Stimulated activated CD4-positive, alpha-beta T cell treated with anti-CD3 and anti-CD28 coated beads, Interleukin-15, amount 100 ng/mL, for 24 hours (primary cell): ENCODE measurements at places on chromosomes 16 and 17.

DNA sequence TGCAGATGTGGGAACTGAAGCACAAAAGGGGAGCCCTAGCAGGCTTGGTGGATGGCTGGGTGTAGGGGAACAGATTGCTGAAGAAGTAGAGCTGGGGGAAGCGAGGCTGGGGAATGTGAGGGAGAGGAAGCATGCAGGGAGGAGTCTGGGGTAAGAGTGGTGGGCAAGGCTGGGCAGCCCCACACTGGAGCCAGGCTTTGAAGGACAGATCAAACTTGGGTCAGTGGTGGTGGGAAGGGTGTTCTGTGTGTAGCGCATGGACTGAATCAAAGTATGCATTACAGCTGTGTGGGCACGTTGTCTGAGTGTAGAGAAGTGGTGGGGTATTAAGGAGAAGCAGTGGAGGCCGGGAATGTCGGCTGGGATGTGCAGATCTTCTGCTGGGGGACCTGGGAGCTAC, 116.0 kb downstream of the CYLD start:
- no peak for DNase-seq

DNA sequence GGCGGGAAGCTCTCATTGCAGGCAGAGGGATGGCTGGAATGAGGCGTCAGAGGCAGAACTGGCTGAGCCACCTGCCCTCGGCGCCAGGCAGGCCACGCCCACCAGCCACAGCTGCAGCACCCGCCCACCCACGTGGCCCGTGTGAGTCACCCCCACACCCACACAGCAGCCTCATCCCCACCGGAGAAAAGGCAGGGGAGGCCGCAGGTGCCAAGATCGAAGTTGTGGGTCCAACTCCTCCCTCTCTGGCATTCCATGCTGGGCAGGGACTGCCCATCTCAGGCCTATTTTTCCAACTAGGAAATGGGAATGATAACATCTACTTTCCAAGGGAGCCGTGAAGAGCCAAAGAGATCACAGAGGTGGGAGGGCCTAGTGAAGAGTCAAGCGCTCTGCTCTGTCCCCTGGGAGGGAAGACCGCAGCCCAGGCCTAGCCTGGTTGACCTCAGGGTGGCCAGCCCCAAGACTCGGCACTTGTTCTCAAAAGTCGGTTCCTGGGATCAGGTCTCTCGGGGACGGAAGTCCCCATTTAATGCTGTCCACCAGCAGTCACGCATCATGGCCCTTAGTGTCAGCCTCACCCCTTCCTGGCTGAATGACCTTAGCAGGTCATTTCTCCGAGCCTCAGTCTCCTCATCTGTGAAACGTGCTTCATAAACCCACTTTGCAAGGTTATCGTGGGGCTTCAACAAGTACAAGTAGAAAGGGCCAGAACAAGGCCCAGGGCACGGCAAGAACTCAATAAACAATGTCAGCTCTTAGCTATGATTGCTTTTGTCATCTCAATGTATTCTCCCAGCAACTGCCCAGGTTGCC, at the start of gene TRPV3:
TSS of gene TRPV3 (minus strand) at position 45 of the 816 bp plus-strand sequence. CDS start 2,962 bp downstream, outside the sequence.
- peak; percentile 74 for DNase-seq

DNA sequence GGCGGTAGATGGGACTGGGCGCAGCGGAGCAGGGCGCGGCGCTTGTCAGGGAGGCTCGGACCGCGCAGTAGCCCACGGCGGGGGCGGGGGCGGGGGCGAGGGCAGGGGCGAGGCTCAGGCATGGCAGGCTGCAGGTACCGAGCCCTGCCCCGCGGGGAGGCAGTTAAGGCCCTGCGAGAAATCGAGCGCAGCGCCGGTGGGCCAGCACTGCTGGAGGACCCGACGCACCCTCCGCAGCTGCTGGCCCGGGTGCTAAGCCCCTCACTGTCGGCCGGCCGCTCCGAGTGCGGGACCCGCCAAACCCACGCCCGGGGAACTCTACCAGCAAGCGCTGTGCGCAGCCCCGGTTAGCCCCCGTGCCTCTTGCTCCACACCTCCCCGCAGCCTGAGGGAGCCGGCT, 90.2 kb upstream of the RPL38 start:
- no peak for DNase-seq

DNA sequence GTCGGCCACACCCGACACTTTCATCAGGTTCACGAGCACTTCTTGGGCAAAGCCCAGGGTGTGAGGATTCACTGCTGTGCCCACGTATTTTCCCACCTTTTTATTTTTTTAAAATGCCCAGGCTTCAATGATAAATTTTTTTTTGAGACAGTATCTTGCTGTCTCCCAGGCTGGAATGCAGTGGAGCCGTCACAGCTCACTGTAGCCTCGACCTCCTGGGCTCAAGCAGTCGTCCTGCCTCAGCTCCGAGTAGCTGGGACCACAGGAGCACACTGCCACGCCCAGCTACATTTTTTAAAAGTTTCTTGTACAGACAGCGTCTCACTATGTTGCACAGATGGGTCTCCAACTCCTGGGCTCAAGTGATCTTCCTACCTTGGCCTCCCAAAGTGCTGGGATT, 17.8 kb downstream of the UTS2R start:
- no peak for DNase-seq

- DNase-seq = no peak
Measured at GRCh38 chr17:75571197-75571884, 16.3 kb upstream of the MYO15B start.

- no peak for DNase-seq
Measured at GRCh38 chr16:72783716-72784318, 264.1 kb downstream of the ZFHX3 start.

GRCh38 chr17:41869426-41869825, 4.2 kb upstream of the KLHL11 start:
- DNase-seq = no peak

GRCh38 chr16:88905563-88905962, 39.1 kb upstream of the PABPN1L start:
- DNase-seq = peak; percentile 41
